ENCODE measurements at places on chromosomes 1 and 21. TPM values are rescaled to one million over a fixed set of nuclear protein-coding genes. Genes with fewer than 3 reads are reported as not detected.

FAM151A gene
- not detected for total RNA-seq

UBXN10 gene
- 1.7 TPM for total RNA-seq

LCE1D gene
- not detected for total RNA-seq

- H3K4me1 ChIP-seq, result peaks cover 44% of the 10 kb centered on the region
Measured at GRCh38 chr1:108953452-108953851, 9.8 kb downstream of the CLCC1 start.

DENND2C gene
- total RNA-seq, result 0.83 TPM

- no peak for DNase-seq
- H3K4me3 ChIP-seq, result no peak overlapping the region
- no peaks in the 10 kb centered on the region for H3K27me3 ChIP-seq
- H3K4me1 ChIP-seq, result peaks cover 38% of the 10 kb centered on the region
- H3K27ac ChIP-seq, result no peak overlapping the region
Measured at GRCh38 chr1:40267767-40268187, 9.7 kb downstream of the ZMPSTE24 start.

GRCh38 chr1:116375148-116375886, 2.3 kb downstream of the ATP1A1 start:
- peak overlapping the region; percentile 83 for H3K27ac ChIP-seq
- peaks cover 34% of the 10 kb centered on the region for H3K36me3 ChIP-seq
- no peak for DNase-seq
- peaks cover 59% of the 10 kb centered on the region for H3K4me1 ChIP-seq
- peak overlapping the region; percentile 98 for H3K4me3 ChIP-seq

GPR61 gene
- total RNA-seq, result not detected

DNA sequence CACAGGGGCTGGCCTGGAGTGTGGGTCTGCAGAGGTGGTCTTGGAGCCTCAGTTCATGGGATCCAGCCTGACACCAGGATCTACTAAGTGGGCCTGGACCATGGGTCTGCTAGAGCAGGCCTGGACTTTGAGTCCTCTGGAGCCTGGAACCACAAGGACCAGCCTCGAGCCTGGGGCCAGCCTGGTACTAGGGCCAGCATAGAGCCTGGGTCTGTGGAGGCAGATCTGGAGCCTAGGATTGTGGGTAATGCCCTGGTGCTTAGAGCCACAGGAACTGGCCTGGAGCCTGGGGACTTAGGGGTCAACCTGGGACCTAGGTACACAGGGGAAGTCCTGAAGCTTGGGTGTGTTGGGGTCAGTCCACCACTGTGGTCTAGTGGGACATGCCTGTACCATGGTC, 12.7 kb downstream of the LORICRIN start:
- H3K36me3 ChIP-seq, result no peaks in the 10 kb centered on the region
- no peaks in the 10 kb centered on the region for H3K4me1 ChIP-seq
- H3K27ac ChIP-seq, result no peak overlapping the region
- no peak for DNase-seq
- peaks cover 30% of the 10 kb centered on the region for H3K27me3 ChIP-seq

DNA sequence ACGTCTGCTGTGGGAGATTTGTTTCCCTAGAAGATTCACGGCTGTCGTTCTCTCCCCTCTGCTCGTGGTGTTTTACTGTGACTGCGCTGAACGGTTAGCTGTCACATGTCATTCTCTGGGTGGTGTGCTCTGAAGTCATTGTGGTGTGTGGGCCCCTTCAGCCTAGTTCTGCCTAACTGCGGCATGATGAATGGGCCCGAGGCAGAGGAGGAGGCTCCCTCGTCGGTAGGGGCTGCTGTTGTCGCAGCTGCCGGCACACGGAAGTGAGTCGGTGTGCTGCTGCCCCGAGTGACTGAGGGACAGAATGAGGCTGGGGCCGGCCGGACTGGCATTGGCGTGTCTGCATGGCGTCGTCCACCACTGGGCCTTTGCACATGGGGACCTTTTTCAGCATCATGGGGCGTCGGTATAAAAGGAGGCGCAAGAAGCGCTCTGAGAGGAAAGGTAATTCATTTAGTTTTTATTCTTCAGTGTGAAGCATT, 77.9 kb downstream of the ADARB1 start:
- peaks cover 24% of the 10 kb centered on the region for H3K36me3 ChIP-seq
- DNase-seq, result peak; percentile 74
- peak overlapping the region; percentile 78 for H3K4me3 ChIP-seq
- H3K27ac ChIP-seq, result peak overlapping the region; percentile 83
- no peaks in the 10 kb centered on the region for H3K27me3 ChIP-seq
- H3K4me1 ChIP-seq, result peaks cover 57% of the 10 kb centered on the region

GRCh38 chr1:208145167-208145566, 99.0 kb downstream of the PLXNA2 start:
- no peaks in the 10 kb centered on the region for H3K36me3 ChIP-seq
- no peak overlapping the region for H3K27ac ChIP-seq
- no peaks in the 10 kb centered on the region for H3K4me1 ChIP-seq
- no peak overlapping the region for H3K4me3 ChIP-seq
- peaks cover under 1% of the 10 kb centered on the region for H3K27me3 ChIP-seq
- no peak for DNase-seq

HEYL gene
- not detected for total RNA-seq

RUNX3 gene
- total RNA-seq, result 183 TPM

KRTAP13-2 gene
- not detected for total RNA-seq

DNA sequence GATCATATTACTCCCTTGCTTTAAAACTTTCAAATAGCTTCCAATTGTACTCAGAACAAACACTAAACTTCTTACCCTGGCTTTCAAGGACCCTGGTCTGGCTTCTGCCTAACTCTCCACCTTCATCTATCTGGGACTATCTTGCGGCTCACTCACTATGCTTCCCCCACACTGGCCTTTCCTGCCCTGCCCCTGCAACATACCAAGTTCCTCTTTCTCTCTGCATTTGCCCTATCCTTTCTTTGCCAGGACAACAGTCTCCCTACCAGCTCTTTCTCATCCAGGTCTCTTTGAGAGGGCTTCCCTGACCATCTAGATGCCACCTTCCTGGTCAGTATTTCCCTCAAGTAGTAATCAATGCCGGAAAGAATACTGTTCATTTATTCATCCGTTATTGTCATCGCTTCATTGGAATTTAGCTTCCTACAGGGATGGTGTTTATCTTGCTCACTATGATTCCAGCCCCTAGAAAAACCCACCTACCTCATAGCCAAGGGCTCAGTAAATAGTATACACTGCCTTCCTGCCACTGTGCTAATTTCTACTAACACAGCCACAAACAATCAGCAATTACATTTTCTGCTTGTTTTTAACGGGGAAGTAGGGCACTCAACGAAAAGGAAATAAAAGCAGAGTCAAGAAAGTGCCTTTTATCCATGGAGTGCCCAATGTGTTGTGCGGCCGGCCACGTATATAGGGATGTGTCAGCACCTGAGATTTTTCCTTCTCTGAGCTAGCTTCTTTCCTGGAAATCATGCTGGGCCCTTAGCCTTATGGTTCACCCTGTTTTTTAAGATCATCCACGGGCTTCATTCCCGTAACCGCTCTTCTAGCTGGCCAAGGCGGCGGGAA, 521 bp upstream of the CDC7 start:
- H3K4me1 ChIP-seq, result peaks cover 29% of the 10 kb centered on the region
- no peak overlapping the region for H3K27ac ChIP-seq
- H3K36me3 ChIP-seq, result peaks cover 23% of the 10 kb centered on the region
- no peaks in the 10 kb centered on the region for H3K27me3 ChIP-seq
- no peak overlapping the region for H3K4me3 ChIP-seq

- H3K4me3 ChIP-seq, result no peak overlapping the region
- peaks cover 4% of the 10 kb centered on the region for H3K36me3 ChIP-seq
- no peak overlapping the region for H3K27ac ChIP-seq
- peaks cover 15% of the 10 kb centered on the region for H3K4me1 ChIP-seq
- no peak for DNase-seq
- H3K27me3 ChIP-seq, result peaks cover 40% of the 10 kb centered on the region
Measured at GRCh38 chr1:29240986-29241385, 4.7 kb downstream of the PTPRU start.

DNA sequence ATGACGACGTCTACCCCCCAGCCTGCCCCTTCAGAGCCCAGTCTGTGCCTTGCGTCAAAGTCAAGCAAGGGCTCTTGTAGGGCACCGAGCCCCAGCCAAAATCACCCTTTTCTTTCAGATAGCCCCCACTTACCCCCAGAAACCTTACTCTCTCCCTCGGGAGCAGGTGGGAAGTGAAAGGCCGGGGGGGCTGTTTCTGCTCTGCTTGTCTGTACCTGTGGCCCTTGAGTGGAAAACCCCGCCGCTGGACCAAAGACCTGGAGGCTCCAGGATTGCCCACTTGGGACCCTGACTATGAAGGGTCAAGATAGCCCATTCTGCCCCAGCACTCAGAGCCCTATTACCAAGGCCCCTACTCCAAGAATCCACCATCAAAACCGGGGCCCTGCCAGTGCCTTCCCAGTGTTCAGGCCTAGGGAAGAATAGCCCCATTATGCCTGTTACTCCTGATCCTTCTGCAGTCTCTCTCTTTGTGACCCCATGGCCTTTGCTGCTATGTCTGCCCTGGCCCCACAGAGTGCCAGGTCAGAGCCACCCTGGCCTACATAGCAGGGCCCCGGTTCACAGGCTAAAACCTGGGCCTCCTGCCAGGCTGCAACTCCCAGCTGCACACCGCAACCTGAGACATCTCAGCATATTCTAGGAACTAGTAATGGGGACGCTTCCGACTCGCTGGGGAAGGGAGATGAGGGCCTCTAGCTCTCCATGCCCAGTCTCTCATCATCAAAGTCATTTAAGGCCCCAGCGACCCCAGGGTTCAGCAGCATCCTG, 22.2 kb upstream of the HPDL start:
- DNase-seq, result no peak
- H3K36me3 ChIP-seq, result no peaks in the 10 kb centered on the region
- H3K27me3 ChIP-seq, result no peaks in the 10 kb centered on the region

GRCh38 chr1:201791051-201791778, 37.7 kb upstream of the IPO9 start:
- H3K36me3 ChIP-seq, result no peaks in the 10 kb centered on the region
- H3K4me1 ChIP-seq, result peaks cover 15% of the 10 kb centered on the region
- H3K27me3 ChIP-seq, result no peaks in the 10 kb centered on the region
- H3K4me3 ChIP-seq, result no peak overlapping the region
- DNase-seq, result no peak
- no peak overlapping the region for H3K27ac ChIP-seq

GRCh38 chr1:166924823-166925541, 48.9 kb upstream of the TADA1 start:
- peaks cover 14% of the 10 kb centered on the region for H3K27me3 ChIP-seq
- no peaks in the 10 kb centered on the region for H3K36me3 ChIP-seq
- DNase-seq, result no peak
- H3K4me1 ChIP-seq, result no peaks in the 10 kb centered on the region
- H3K27ac ChIP-seq, result no peak overlapping the region

APCS gene
- total RNA-seq, result not detected

CD101 gene
- 3.6 TPM for total RNA-seq

- no peak overlapping the region for H3K27ac ChIP-seq
Measured at GRCh38 chr1:52523376-52523775, 29.5 kb downstream of the TUT4 start.

GRCh38 chr1:41859686-41860085, 59.0 kb downstream of the HIVEP3 start:
- no peak for DNase-seq
- H3K36me3 ChIP-seq, result peaks cover 9% of the 10 kb centered on the region
- H3K4me1 ChIP-seq, result peaks cover 38% of the 10 kb centered on the region
- no peaks in the 10 kb centered on the region for H3K27me3 ChIP-seq
- no peak overlapping the region for H3K27ac ChIP-seq
- H3K4me3 ChIP-seq, result no peak overlapping the region

- peak overlapping the region; percentile 69 for H3K27ac ChIP-seq
- peaks cover 28% of the 10 kb centered on the region for H3K4me1 ChIP-seq
- H3K36me3 ChIP-seq, result peaks cover 3% of the 10 kb centered on the region
- DNase-seq, result no peak
- H3K27me3 ChIP-seq, result no peaks in the 10 kb centered on the region
Measured at GRCh38 chr1:41239988-41240610, 2.0 kb downstream of the SCMH1 start.

BGLAP gene
- 1.5 TPM for total RNA-seq

DNA sequence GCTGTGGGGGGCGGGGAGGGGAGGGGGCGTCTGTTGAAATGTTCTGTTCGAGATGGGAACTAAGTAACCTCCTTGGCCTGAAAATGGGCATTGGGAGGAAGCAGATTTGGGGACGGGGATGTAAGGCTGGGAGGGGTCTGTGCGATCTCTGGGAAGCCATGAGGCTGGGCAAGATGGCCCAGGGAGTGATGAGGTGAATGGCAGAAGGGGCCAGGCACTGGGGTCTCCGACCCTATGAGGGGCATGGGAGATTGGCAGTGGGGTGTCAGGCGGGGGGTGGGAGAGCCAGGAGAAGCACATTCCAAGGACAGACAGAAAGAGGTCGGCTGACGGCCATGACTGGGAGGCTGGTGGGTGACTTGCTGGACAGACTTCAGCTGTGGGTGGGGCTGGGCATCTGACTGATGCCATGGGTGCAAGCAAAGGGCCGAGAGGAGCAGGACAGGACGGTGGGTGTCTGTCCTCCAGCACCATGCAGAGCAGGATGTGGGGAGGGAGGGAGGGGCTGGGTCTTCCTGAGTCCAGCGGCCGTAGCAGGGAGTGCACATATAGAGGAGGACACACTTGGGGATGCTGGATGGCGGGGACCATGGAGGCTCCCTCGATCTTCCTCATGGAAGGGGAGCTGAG, 30.0 kb upstream of the COL18A1 start:
- H3K27ac ChIP-seq, result no peak overlapping the region
- no peak overlapping the region for H3K4me3 ChIP-seq
- no peak for DNase-seq
- H3K27me3 ChIP-seq, result peaks cover 38% of the 10 kb centered on the region
- peaks cover 8% of the 10 kb centered on the region for H3K4me1 ChIP-seq

GRCh38 chr1:180195401-180195800, 34.7 kb upstream of the LHX4 start:
- H3K27me3 ChIP-seq, result no peaks in the 10 kb centered on the region
- no peak overlapping the region for H3K27ac ChIP-seq
- DNase-seq, result no peak

GRCh38 chr1:30611741-30612309, 111.6 kb downstream of the MATN1 start:
- DNase-seq, result no peak
- H3K27ac ChIP-seq, result no peak overlapping the region
- H3K36me3 ChIP-seq, result no peaks in the 10 kb centered on the region
- H3K4me1 ChIP-seq, result no peaks in the 10 kb centered on the region
- H3K27me3 ChIP-seq, result peaks cover 16% of the 10 kb centered on the region

- no peak for DNase-seq
- no peak overlapping the region for H3K4me3 ChIP-seq
- H3K36me3 ChIP-seq, result no peaks in the 10 kb centered on the region
- no peak overlapping the region for H3K27ac ChIP-seq
- H3K27me3 ChIP-seq, result no peaks in the 10 kb centered on the region
Measured at GRCh38 chr1:84327830-84328229, 26.3 kb downstream of the SAMD13 start.

S100A12 gene
- not detected for total RNA-seq

DNA sequence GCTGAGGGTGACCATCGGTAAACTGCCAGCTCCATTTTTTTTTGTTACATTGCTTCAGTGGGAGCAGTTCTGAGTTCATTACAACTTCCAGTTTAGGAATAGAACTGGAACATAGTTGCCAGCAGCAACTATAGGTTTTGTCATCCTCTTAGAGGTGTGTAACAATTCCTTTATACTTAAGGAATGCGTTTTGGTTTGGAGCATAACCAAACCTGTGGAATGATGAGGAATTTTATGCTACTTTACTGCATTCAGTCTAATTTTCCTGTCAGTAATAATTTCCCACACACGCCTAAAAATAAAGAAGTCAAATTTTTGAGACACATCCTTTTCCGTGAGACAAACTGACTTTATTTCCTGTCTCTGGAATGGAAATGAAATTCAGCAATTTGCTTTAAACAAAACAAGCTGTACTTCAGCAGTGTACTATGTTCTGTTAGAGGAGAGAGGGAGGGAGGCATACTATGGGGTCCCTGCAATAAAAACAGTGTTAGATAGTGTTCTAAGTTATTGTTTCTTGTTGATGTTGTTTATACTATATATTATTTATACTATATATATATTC, 4.8 kb upstream of the AMPD1 start:
- H3K4me3 ChIP-seq, result no peak overlapping the region
- no peak overlapping the region for H3K27ac ChIP-seq
- no peaks in the 10 kb centered on the region for H3K36me3 ChIP-seq
- H3K4me1 ChIP-seq, result peaks cover 4% of the 10 kb centered on the region
- no peak for DNase-seq

Measured in activated CD4-positive, alpha-beta memory T cell treated with anti-CD3 and anti-CD28 coated beads, Interleukin-2, amount 10 ng/mL, durations not matched to agents 7 days and 5 days (primary cell).